ENCODE measurements at places on chromosomes 2 and 18.

DNA sequence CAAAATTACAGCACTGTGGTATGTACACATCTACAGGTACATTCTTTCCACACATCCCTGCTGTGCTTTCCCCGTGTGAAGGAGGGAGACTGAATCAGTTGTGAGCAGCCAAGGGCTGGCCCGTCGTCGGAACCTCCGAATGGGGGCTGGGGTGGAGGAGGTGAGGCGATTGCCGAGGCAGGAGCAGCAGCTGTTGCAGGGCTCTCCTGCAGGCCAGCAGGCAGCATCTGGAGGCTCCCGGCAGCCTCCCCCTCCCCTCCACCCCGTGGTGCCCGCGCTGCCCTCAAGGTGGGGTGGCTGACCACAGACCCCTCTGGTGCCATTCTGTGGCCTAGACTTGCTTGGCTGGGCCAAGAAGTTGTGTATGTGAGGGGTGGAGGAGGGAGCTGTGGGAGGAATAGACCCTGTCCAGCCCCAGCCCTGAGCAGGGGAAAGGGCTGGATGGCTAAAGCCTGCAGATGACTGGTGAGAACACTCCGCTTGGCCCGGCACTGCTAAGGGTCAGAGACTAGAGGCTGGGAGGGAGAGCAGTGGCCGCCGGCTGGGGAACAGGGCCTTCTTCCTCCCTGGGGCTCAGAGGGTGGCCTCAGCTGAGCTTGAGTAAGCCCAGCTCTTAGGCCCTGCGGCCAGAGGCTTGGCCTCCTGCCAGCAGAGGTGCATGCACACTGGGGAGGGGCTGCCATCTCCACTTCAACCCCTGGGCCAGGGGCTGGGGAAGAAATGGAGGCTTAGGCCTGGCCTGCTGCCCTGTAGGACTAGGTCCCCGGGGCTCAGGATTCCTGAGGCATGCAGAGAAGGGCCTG lies 7.6 kb downstream of the STAMBP start:
- no peak for DNase-seq

GRCh38 chr18:39299152-39299551 lies 1733.6 kb upstream of the CELF4 start:
- DNase-seq, result no peak

GRCh38 chr2:154692927-154693326 lies 5.6 kb upstream of the KCNJ3 start:
- no peak for DNase-seq

GRCh38 chr2:105432749-105433148 lies 33.9 kb upstream of the FHL2 start:
- DNase-seq, result no peak

DNA sequence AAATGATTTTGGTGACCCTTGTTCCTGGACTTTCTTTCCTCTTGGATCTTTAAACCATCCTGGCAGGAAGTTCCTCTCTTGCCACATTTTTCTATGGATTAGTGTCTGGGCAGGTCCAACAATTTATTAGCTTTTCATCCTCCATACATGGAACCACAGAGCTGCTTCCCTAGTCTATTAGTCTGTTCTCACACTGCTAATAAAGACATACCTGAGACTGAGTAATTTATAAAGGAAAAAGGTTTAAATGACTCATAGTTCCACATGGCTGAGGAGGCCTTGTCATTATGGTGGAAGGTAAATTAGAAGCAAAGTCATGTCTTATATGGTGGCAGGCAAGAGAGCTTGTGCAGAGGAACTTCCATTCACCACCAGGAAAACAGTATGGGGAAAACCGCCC lies 122.9 kb downstream of the DDX1 start:
- DNase-seq, result no peak

Data from NK-92 treated with Interleukin-12 subunit alpha and Interleukin-12 subunit beta, amount 100 ng/mL, for 24 hours (cell line).